ENCODE measurements at places on chromosomes 2 and 18. TPM values are rescaled to one million over a fixed set of nuclear protein-coding genes. Genes with fewer than 3 reads are reported as not detected.

SLC30A3 gene
- total RNA-seq, result 8.3 TPM

CETN1 gene
- total RNA-seq, result not detected

RAMP1 gene
- total RNA-seq, result 2.7 TPM

UGT1A3 gene
- not detected for total RNA-seq

TXNDC2 gene
- total RNA-seq, result not detected

AMER3 gene
- 0.49 TPM for total RNA-seq

LRP1B gene
- 0.89 TPM for total RNA-seq

CNRIP1 gene
- total RNA-seq, result 6.9 TPM

DOK1 gene
- total RNA-seq, result 15.5 TPM

GPR39 gene
- 1.0 TPM for total RNA-seq

CDH2 gene
- total RNA-seq, result 36.9 TPM

LIMS4 gene
- not detected for total RNA-seq

DSEL gene
- 20.8 TPM for total RNA-seq

PAX8 gene
- total RNA-seq, result 0.16 TPM

COL4A4 gene
- 3.1 TPM for total RNA-seq

SERPINB13 gene
- not detected for total RNA-seq

TNS1 gene
- total RNA-seq, result 5.7 TPM

MOCOS gene
- 7.2 TPM for total RNA-seq

ANKRD23 gene
- total RNA-seq, result 4.0 TPM

NEU4 gene
- 1.2 TPM for total RNA-seq

CTAGE1 gene
- not detected for total RNA-seq

CLEC4F gene
- not detected for total RNA-seq

DTNA gene
- total RNA-seq, result 25.1 TPM

LRRTM1 gene
- total RNA-seq, result 1.3 TPM

GPR35 gene
- total RNA-seq, result 0.39 TPM

DYSF gene
- total RNA-seq, result 21.3 TPM

RGPD4 gene
- total RNA-seq, result not detected

MGAT4A gene
- total RNA-seq, result 5.6 TPM

NYAP2 gene
- total RNA-seq, result not detected

WNT10A gene
- not detected for total RNA-seq

PDE1A gene
- total RNA-seq, result 0.28 TPM

MAB21L4 gene
- not detected for total RNA-seq

MYCN gene
- total RNA-seq, result 145 TPM

CBLN2 gene
- total RNA-seq, result not detected

RUFY4 gene
- 0.04 TPM for total RNA-seq

MC5R gene
- total RNA-seq, result not detected

Measured in GM23338 (cell line).